ENCODE measurements at places on chromosomes 1 and 21. TPM values are rescaled to one million over a fixed set of nuclear protein-coding genes. Genes with fewer than 3 reads are reported as not detected.
A peak's percentile ranks its signal among the peaks of the same experiment; 100 is the strongest.

Gene TMEM82
- total RNA-seq, result not detected

Gene SLAMF8
- total RNA-seq, result 0.99 TPM

Gene CAPN2
- total RNA-seq, result 419 TPM

Gene ACBD3
- total RNA-seq, result 67.8 TPM

- no peak overlapping the region for H3K27ac ChIP-seq
- H3K27me3 ChIP-seq, result peaks cover 1% of the 10 kb centered on the region
- H3K4me1 ChIP-seq, result peaks cover 4% of the 10 kb centered on the region
These were observed 52.5 kb downstream of the POU2F1 start for GRCh38 chr1:167273027-167273800.

DNA sequence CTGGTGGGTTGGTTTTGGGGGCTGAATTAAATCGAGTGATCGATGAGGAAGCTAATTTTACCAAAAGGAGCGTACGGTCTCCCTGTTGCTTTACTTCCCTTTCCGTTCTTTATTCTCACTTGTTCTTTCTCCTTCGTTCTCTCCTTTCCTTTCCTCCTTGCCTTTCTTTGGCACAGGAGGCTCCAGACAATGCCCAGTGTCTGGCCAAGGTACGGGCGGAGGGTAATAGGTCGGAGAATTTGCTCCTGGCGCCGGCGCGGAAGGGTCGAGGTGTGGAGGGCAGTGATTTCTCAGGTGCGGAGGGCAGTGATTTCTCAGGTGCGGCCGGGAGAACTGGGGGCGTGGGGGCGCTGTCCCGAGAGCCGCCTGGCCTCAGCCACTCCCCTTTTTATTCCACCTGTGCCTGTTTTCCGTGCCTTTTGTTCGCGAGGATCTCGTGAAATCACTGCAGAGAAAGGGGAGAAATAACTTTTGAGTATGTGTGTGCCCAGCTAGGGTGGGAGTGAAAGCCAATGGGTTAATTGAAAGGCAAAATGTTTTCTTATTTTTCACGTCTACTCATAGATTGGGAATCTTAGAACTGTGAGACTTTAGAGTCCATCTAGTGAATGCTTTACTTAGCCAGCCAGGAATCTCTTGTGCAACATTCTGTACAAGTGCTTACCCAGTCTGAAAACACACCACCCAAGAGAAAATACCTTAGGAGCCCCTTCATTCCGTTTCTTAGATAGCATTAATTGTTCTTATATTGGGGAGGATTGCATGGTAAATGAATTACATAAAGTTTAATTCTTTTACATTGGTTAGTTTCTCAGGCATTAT lies 1.3 kb downstream of the FNBP1L start:
- H3K4me3 ChIP-seq, result peak overlapping the region; percentile 92
- no peaks in the 10 kb centered on the region for H3K36me3 ChIP-seq
- peak; percentile 22 for DNase-seq
- peaks cover 18% of the 10 kb centered on the region for H3K27me3 ChIP-seq
- peaks cover 24% of the 10 kb centered on the region for H3K4me1 ChIP-seq
- H3K27ac ChIP-seq, result no peak overlapping the region

- no peaks in the 10 kb centered on the region for H3K4me1 ChIP-seq
- no peaks in the 10 kb centered on the region for H3K36me3 ChIP-seq
- no peak overlapping the region for H3K4me3 ChIP-seq
- DNase-seq, result no peak
- no peak overlapping the region for H3K27ac ChIP-seq
- no peaks in the 10 kb centered on the region for H3K27me3 ChIP-seq
These were observed 23.0 kb upstream of the EDARADD start for GRCh38 chr1:236371083-236371482.

GRCh38 chr21:35579520-35580293 lies 480.6 kb downstream of the SETD4 start:
- H3K4me1 ChIP-seq, result peaks cover 74% of the 10 kb centered on the region
- DNase-seq, result no peak
- H3K36me3 ChIP-seq, result no peaks in the 10 kb centered on the region
- no peak overlapping the region for H3K4me3 ChIP-seq

GRCh38 chr1:199551967-199552565 lies 475.4 kb upstream of the NR5A2 start:
- H3K36me3 ChIP-seq, result no peaks in the 10 kb centered on the region
- DNase-seq, result peak; percentile 63
- H3K27ac ChIP-seq, result no peak overlapping the region
- H3K4me1 ChIP-seq, result no peaks in the 10 kb centered on the region
- H3K4me3 ChIP-seq, result no peak overlapping the region

- H3K4me1 ChIP-seq, result peaks cover 43% of the 10 kb centered on the region
- peak; percentile 62 for DNase-seq
- H3K36me3 ChIP-seq, result peaks cover 7% of the 10 kb centered on the region
- H3K27ac ChIP-seq, result peak overlapping the region; percentile 39
These were observed 2.1 kb upstream of the RGS1 start for GRCh38 chr1:192573499-192573898.

- no peak overlapping the region for H3K27ac ChIP-seq
- no peaks in the 10 kb centered on the region for H3K36me3 ChIP-seq
- no peaks in the 10 kb centered on the region for H3K27me3 ChIP-seq
These were observed 51.2 kb upstream of the DNAJC6 start for GRCh38 chr1:65258106-65258505.

DNA sequence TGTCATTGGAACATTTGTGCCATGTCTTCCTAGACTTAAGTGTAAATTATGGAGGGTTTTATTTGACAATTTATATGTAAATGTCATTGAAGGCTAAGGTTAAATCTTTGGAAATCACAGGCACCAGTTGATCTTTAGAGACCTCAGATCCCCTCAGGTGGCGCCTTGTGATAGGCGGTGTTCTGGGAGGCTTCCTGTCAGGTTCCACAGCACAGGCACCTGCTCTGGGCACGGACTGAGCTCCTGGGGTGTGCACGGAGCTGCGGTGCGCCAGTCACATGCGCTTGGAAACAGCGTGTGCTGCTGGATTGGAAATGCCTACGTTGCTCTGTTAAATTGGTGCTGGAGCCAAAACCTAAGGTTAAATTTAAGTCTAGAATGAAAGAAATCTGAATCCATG lies 12.1 kb downstream of the CD46 start:
- H3K27ac ChIP-seq, result peak overlapping the region; percentile 15
- H3K36me3 ChIP-seq, result peaks cover 46% of the 10 kb centered on the region
- no peaks in the 10 kb centered on the region for H3K27me3 ChIP-seq
- DNase-seq, result no peak
- H3K4me3 ChIP-seq, result no peak overlapping the region

DNA sequence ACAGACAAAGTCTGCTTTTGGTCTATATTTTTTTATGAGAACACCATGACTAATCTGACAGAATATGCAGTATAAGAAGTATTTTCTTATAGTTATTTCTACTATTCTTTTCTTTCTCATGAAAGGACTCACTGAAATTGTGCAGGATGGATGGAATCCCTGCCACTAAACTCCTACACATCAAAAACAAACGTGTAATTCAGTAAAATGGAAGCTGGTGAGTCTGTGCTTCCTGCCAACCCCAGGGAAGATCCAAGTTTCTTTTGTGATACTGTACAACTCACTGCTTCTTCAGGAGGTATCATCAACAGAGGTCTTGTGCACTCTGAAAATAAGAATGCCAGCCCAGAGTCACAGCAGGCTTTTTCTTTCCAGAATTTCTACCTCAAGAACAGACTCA lies 241.2 kb downstream of the MRPL39 start:
- H3K4me1 ChIP-seq, result peaks cover 54% of the 10 kb centered on the region
- no peak for DNase-seq
- H3K36me3 ChIP-seq, result no peaks in the 10 kb centered on the region
- peak overlapping the region; percentile 74 for H3K27ac ChIP-seq
- H3K27me3 ChIP-seq, result peaks cover 2% of the 10 kb centered on the region

- H3K4me3 ChIP-seq, result peak within 1 kb of the TSS; percentile 87
- DNase-seq, result peak; percentile 25
- H3K4me1 ChIP-seq, result peaks cover 55% of the 10 kb centered on the region
- H3K27ac ChIP-seq, result peak within 1 kb of the TSS; percentile 77
These were observed at the start of gene NADK for GRCh38 chr1:1777950-1778662. Gene NADK, minus strand, starts transcription at chr1:1778470. Its CDS starts 13,064 bp downstream, at chr1:1765406.

- no peak for DNase-seq
- H3K27me3 ChIP-seq, result peaks cover 13% of the 10 kb centered on the region
- no peak overlapping the region for H3K4me3 ChIP-seq
- H3K36me3 ChIP-seq, result peaks cover 5% of the 10 kb centered on the region
- peaks cover 11% of the 10 kb centered on the region for H3K4me1 ChIP-seq
- H3K27ac ChIP-seq, result no peak overlapping the region
These were observed 197.3 kb downstream of the MRPL39 start for GRCh38 chr21:25409978-25410377.

GRCh38 chr1:84298684-84299535 lies 2.6 kb upstream of the SAMD13 start:
- no peaks in the 10 kb centered on the region for H3K27me3 ChIP-seq
- no peak for DNase-seq
- peak overlapping the region; percentile 89 for H3K27ac ChIP-seq
- H3K36me3 ChIP-seq, result peaks cover 15% of the 10 kb centered on the region
- peak overlapping the region; percentile 89 for H3K4me3 ChIP-seq
- H3K4me1 ChIP-seq, result peaks cover 71% of the 10 kb centered on the region

DNA sequence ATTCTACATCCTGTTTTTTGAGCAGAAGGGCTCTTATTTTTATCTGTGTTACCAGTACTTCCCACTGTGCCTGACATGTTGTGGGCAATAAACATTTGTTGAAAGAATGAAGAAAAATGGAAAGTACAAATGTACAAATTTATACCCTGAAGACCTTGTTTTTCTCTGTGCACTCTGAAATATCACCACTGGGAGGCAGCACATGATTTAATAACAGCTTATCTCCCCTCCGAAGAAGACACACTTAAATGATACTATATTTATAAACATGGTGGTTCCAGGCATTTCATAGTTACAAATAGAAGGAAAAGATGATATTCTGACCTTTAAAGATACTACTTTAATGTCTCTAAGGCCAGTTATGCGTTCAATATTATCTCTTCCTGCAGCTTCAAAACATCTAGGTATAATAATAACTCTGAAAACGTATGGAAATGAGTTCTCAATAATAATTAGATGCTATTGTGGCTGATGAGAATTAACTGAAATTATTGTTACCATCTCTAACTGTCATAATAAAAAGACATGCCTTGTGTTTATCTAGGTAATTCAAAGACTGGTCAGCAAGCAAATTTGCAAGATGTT lies 12.8 kb downstream of the DYNLT5 start:
- peaks cover 4% of the 10 kb centered on the region for H3K27me3 ChIP-seq
- DNase-seq, result peak; percentile 49
- H3K4me1 ChIP-seq, result no peaks in the 10 kb centered on the region
- no peak overlapping the region for H3K4me3 ChIP-seq
- no peaks in the 10 kb centered on the region for H3K36me3 ChIP-seq

DNA sequence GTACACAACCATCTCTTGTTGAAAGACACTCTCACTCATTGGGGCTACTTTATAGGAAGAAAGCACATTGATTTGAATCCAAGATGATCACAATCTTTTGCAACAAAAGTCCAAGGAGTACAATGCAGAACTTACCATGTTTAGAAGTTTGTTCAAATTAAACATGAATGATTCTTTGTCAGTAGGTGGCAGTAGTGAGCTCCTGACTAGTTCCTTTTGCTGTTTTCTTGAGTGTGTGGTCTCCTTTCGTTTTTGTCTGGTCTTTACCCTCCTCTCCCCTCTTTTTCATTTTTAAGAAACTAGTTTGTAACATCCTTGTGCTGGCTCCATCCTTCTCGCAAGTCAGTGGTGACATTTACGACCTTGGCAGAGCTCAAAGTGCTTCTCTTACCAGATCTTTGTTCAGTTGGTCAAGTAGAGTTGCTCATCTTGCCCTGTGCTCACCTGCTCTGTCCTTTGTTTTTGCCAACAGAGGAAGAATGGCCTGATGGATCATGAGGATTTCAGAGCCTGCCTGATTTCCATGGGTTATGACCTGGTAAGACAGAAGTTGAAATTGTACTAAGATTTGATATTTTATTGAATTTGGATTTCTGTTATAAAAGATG lies 35.7 kb upstream of the MTR start:
- DNase-seq, result peak; percentile 32
- no peaks in the 10 kb centered on the region for H3K27me3 ChIP-seq
- H3K4me1 ChIP-seq, result peaks cover 8% of the 10 kb centered on the region
- H3K4me3 ChIP-seq, result peak overlapping the region; percentile 38
- no peak overlapping the region for H3K27ac ChIP-seq

- H3K4me1 ChIP-seq, result peaks cover 12% of the 10 kb centered on the region
- H3K27me3 ChIP-seq, result peaks cover 32% of the 10 kb centered on the region
- H3K27ac ChIP-seq, result no peak overlapping the region
- peak; percentile 34 for DNase-seq
- no peaks in the 10 kb centered on the region for H3K36me3 ChIP-seq
- H3K4me3 ChIP-seq, result peak overlapping the region; percentile 35
These were observed 10.4 kb downstream of the C1orf226 start for GRCh38 chr1:162391790-162392563.

- no peak for DNase-seq
- no peak overlapping the region for H3K27ac ChIP-seq
- peaks cover 46% of the 10 kb centered on the region for H3K4me1 ChIP-seq
- no peaks in the 10 kb centered on the region for H3K27me3 ChIP-seq
- H3K36me3 ChIP-seq, result peaks cover 7% of the 10 kb centered on the region
- no peak overlapping the region for H3K4me3 ChIP-seq
These were observed 65.3 kb upstream of the CNN3 start for GRCh38 chr1:94992161-94992560.

DNA sequence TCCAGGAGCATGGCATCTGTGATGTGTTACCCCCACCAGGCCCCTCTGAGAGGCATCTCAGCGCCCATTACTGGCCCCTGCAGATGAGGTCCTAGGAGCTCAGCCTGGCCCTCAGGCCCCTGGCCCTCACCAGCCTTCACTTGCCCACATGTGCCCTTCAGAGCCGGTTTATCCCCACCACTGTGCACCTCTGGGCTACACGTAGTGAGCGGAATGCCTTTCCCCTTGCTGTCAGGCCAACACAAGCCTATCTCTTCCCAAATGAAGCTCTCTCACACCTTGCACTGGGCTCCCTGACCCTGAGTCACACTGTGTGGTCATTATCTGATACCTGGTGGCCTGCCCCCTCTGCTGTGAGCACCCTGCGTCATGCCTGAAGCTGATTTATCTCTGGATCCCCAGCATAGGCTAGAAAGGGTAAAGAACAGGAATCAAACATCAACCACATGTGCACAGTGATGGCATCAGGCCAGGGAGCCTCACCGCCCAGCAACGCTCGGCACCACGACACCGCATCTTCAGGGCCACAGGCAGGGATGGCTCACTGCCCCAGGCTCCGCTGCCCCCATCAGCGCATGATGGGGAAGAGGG lies 49.1 kb downstream of the GLIS1 start:
- H3K36me3 ChIP-seq, result no peaks in the 10 kb centered on the region
- no peak for DNase-seq
- no peak overlapping the region for H3K27ac ChIP-seq
- H3K27me3 ChIP-seq, result peaks cover 46% of the 10 kb centered on the region

All from HFFc6 (cell line).